ENCODE measurements at places on chromosomes 7 and 10.

DNA sequence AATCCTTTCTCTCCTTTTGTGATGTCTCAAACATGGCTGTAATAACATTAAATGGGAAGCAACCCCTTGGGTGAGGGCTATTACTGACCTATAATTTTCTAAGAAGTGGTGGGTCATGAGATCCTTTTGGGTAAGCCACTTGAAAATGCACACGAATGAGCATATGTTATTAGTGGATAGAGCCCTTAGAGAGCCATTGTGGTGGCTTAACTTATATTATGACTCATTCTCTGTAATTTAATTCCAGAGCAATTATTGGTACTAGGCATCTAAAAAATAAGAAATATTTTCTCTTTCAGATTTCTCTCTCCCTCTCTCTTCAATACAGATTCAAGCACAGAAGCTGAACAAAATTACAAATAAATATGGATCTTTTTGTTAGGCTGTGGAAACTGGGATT, 1177.4 kb upstream of the PHF14 start:
- DNase-seq, result no peak

DNA sequence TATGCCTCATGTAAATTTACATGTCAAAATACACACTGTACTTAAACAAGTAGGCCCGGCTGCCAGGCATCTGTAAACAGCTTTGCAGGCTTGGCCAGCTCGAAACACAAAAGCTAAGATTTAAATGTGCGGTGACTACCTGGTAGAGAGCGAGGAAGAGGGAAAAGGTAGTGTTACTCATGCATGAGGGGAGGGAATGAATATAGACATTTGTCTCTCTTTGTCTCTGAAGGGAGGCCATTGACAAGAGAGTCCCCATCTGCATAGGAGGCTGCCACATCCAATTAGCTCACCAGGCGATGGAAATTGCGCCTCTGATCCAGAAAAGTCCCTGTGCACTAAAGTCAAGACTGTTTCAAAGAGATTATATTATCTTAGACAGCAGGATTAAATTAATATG, 535.8 kb downstream of the PTPRN2 start:
- DNase-seq, result no peak

DNA sequence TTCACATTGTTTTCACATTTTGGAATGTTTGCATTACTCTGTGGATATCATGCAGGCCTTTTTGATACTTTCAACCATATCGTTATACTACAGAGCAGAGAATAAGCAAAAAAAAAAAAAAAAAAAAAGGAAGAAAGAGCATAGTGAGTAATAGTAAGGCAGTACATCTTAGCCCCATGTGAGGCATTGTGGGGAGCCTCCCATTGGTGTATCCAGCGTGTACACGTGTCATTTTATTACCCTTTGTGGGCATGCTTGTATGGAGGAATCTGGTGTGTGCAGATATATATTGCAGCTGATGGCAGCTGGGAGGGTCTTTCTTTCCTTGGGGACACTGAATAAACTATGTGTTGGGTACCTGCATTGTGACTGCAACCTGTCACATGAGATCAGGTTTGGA, 19.6 kb downstream of the R3HCC1L start:
- no peak for DNase-seq

- DNase-seq, result no peak
Observed at GRCh38 chr7:52254396-52255010, 780.9 kb upstream of the POM121L12 start.

DNA sequence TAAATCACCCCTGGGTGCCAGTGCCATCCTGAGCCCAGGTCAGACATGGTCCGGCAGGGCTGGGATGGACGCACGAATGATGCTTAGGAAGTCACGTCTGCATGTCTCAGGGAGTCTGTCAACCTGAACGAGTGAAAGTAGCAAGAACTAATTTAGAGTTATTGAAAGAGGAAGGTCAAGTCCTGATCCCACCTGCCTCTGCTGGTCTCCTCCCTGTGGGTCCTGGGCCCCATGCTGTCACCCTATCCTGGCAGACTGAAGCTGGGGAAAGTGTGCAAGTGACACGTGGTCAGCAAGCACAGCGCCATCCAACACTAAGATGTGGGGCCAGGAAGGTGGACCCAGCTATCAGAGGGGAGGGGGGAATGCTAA, 26.1 kb upstream of the GRID1 start:
- DNase-seq, result no peak

All from effector CD8-positive, alpha-beta T cell (primary cell).